ENCODE measurements at places on chromosomes 12 and 14. TPM values are rescaled to one million over a fixed set of nuclear protein-coding genes. Genes with fewer than 3 reads are reported as not detected.

STXBP6 gene
- total RNA-seq, result 6.9 TPM

MGST1 gene
- total RNA-seq, result 0.45 TPM

EID3 gene
- 10.1 TPM for total RNA-seq

GALNT9 gene
- total RNA-seq, result 2.9 TPM

DNA sequence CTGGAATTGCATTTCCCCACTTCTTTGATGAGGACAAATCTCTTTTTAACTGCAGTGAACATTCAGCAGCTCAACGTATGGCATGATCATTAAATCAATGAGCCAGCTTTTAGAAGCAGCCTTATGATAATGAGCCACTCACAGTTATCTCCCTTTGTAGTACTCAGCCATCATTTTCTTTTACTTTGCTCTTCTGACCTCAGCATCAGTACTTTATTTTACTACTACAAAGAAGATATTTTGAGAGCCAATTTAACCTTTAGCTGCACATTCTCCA lies 250.0 kb upstream of the CLEC14A start:
- DNase-seq, result no peak

DNA sequence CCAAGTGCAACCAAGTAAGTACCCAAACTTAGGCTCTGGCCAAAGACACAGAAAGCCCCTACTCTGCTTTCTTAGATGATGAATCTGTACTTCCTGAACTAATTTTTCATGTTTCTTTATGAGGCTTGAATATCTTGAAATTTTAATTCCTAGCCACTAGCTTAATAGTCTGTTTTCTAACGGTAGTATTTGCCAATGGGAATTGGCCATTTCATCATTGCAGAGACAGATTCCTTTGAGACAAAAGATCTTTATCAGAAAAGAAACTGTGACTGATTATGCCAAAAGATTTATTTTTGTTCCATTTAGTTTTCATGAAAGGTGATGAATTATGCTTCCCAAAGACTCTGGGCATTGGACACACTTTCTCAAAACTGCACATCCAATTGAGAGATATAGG lies 48.7 kb downstream of the DAD1 start:
- no peak for DNase-seq

DNA sequence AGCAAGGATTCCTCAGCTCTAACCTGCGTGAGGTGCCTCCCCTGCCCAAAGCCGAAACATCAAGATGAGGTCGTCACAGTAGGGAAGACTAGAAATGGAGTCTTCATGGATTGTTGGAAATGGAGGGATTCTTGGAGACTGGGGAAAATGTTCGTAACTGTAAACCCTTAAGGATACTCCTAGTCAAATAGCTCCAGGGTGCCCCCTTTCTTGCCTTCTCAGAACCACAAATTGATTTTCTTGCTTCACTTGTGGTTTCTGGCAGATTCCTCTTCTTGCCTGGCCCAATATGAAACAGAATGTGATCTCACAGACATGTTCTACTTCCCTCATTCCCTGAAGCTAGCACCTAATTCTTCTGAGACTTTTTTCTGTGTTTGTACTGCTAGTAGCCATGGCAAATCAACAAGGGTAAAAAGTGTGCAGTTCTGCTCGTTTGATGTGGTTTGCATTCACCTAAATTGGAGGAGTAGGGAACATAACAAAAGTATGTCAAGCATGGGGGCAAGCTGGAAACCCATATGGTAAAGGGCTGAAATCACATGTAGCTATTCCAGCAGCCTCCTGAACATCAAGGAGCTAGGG lies 332.0 kb downstream of the PAWR start:
- DNase-seq, result no peak

DNA sequence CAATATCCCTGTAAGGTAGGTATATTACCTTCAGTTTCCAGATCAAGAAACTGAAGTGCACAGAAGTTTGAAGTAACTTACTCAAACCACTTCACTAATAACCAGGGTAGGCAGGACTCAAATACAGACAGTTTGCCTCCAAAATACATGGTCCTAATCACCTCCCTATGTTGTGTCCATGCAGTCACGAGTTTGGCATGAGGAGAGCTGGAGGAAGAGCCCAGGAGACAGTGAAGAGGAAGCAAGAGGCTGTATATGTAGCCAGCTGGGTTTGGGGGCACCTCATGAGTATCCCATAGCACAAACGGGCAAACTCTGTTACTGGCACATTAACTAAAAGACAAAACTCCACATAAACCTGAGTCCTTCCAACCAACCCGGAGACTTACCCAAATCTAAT lies 79.2 kb downstream of the DUSP16 start:
- no peak for DNase-seq

GRCh38 chr14:24766434-24766833 lies 132.4 kb upstream of the GZMB start:
- no peak for DNase-seq

DNA sequence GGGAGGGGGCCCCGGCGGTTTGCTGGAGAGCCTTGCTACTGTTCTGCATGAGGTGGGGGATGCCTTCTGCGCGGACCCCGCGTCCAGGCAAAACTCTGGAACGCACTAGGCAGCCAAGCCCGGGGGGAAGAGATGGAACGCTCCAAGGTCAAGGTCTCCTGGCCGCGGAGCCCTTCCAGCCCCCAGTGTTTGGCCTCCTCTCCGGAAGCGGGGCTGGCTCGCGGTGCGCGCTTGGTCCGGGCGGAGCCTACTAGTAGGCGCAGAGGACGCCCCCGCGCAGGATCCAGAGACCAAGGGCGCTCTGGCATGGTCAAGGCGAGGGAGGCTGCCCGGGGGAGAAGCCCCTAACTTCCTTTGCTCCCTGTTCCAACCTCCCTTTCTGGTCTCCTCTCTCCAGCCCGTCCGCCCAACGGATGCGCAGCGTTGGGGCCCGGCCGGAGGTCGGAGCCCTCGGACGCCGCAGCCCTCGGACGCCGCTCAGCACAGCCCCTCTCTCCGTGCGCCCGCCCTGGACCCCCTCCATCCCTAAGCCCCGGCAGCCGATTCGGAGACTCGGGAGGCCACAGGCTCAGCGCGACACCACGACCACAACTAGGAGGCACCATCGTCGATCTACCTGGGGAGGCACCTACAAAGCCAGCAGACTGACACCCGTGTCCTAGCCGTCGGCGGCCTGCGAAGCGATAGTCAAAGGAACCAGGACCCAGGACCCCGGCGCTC lies 669 bp upstream of the KCNK13 start:
- no peak for DNase-seq

DNA sequence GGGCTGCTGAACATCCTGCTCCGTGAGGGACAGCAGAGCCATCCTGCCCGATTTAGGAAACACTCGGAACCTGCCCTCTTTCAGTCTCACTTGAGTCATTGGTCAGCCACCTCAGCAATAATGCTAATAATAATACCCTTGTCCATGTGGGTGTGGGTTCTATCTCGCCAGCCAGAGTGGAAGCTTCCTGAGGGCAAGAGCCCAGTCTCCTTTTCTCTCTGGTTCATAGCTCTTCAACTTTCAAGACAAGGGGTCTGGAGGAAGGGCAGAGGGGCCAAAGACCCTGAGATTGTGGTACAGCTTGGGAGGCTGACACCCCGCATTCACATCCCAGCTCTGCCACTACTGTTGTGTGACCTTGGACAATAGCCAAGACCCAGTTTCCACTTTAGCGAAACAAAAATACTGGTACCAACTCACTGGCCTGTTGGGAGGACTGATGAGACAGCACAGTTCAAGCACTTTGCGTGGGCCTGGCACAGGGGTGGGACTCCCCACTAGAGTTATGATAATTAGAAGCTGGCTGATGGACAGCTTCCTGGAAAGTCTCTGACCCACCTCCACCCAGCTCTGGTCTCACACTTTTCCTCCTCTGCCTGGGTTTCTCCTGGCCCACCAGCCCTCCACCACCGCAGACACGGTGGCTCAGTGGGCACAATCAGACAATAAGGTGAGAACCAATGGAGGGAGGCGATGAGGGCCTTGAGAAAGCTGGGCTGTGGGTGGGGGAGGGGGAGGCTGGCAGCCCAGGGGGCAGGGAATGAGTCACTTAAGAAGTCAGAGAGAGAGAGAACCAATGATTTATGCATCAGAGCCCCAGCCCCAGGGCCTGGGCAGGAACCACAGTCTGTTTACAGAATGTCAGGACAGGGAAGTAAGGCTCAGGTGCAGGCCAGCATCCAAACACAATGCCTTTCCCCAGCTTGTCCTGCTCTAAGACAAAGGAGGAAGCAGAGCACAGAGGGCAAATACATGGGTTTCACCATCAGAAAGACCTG lies 9.6 kb downstream of the FAIM2 start:
- peak; percentile 8 for DNase-seq

- DNase-seq, result no peak
Observed at GRCh38 chr14:63670692-63671091, 29.0 kb upstream of the WDR89 start.

DNA sequence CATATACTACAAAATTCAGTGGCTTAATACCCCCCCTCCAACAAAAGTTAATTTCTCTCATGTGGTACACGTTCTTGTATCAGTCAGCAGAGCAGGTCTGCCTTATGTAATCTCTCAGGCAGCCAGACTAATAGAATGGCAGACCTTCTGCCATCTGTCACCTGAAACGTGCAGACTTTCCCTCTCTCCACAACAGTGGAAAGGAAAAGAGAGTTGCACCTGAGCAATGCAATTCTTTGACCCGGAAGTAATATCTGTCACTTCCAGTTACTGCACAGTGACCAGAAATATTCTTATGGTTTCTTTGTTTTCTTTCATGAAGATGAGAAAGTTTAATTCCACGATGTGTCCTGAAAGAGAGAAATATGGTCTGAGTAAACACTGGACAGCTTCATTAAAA lies 14.4 kb downstream of the KERA start:
- no peak for DNase-seq

GRCh38 chr12:125412506-125412905 lies 347.3 kb downstream of the AACS start:
- DNase-seq, result no peak

DNA sequence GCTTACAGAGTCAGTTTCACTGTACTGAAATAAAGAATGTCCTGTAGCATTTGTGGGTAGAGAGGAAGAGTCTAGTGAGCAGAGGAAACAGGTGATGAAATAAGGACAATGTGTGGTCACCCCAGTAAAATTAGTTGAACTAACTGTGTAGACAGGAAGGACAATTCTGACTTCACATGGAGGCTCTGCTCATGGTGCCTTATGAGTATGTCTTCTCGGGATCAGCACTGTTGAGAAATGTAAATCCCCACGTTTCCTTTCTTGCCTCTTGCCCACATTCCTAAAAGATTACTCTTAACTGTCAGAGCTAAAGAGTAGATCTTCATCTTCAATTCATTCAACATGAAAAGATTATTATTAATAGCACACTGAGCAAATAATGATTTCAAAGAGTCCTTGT lies 113.2 kb upstream of the FLRT2 start:
- no peak for DNase-seq

- no peak for DNase-seq
Observed at GRCh38 chr12:57133916-57134315, 5.6 kb downstream of the LRP1 start.

- DNase-seq, result no peak
Observed at GRCh38 chr12:69913526-69913925, 88.5 kb downstream of the MYRFL start.

GRCh38 chr12:105622846-105623736 lies 292.6 kb downstream of the C12orf75 start:
- no peak for DNase-seq

DNA sequence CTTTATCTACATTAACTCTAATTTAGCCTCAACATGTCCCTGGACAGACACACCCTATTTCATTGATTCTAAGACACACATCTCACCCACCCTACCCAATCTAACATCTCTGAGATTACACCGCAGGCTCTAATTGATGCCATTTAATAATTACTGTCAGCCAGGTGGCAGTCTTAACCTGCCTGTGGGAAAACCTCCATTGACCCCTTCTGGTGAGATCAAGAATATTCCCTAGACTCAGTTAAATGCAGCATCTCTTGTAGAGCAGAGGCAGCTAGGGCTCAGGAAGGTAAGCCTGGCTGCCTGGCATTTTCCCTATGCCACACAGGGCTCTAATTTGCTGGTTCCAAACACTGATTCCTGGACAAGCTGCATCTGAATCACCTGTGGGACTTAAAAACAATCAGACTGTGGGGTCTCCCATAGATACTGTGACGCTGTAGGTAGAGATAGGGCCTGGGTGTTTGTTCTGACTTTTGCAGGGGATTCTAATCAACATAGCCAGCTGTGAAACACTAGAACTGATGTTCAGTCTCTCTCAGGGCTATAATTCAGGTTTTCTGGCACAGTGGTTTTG lies 14.3 kb downstream of the MCRS1 start:
- DNase-seq, result no peak
